AG08395 (cell line): ENCODE measurements at places on chromosomes 11 and 22.

DNA sequence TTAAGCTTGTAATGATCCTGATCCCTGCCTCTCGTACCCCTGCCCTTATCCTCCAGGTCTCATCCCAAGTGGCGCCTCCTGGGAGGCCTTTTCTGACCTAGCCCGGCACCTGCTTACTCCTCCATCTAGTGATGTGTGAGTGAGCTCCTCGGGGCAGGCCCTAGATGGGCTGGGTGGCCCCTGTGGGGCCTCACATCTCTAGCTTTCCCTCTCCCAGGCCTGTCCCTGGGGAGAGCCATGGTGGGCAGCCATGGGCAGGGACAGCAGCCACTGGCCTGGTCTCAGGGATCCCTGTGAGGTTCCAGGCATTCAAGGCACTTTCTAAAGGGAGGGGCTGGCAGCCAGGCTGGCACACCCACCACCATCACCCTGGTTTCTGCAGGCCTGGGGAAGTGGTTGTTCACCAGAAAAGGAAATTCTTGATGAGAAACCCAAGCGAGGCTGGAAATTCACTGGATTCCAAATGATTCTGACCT lies 27.9 kb downstream of the GNAZ start:
- DNase-seq = no peak

- DNase-seq = peak; percentile 57
Measured at GRCh38 chr11:57514538-57515331, 767 bp downstream of the SLC43A1 start.

DNA sequence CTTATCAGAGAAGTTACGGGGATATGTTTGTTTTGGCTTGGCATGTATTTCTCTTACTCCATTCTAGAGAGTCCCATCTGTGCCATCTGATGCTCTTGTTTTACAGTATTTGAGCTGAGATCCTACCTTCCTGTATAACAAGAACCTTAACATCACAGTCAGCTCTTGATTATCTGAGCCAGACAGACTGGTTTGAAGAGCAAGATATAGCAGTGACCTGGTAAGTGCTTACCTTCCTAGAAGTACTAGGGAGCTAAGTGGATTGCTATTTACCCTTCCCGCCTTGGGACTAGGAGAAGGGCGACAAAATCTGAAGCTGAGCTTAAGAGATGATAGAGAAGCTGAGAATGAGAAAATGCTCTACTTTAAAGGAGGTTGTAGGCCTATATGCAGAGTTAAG lies 235.3 kb downstream of the CSNK2A3 start:
- no peak for DNase-seq

GRCh38 chr11:57477507-57478189 lies 17.3 kb downstream of the RTN4RL2 start:
- no peak for DNase-seq

- DNase-seq = no peak
Measured at GRCh38 chr11:108886005-108886659, 221.3 kb downstream of the DDX10 start.

- DNase-seq = no peak
Measured at GRCh38 chr11:32833921-32834320, 4.2 kb downstream of the PRRG4 start.

GRCh38 chr11:60363542-60364470 lies 14.5 kb upstream of the MS4A7 start:
- peak; percentile 53 for DNase-seq

DNA sequence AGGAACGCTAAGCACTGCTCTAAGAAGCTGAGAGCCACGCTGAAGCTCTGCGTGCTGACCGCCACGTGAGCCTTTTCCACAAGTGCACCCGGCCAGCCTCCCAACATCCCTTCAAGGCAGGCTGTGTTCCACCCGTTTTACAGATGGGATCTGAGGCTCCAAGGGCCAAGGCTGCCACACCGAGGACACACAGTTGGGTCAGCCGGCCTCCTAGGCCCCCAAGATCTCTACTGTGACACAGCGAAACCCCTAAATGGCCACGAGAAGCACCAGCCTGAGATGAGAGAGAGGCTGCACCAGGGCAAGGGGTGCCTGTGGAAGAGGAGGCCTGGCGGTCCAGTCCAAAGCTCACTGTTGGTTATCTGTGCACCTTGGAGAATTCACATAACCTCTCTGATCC lies 11.8 kb upstream of the CD5 start:
- DNase-seq = no peak

DNA sequence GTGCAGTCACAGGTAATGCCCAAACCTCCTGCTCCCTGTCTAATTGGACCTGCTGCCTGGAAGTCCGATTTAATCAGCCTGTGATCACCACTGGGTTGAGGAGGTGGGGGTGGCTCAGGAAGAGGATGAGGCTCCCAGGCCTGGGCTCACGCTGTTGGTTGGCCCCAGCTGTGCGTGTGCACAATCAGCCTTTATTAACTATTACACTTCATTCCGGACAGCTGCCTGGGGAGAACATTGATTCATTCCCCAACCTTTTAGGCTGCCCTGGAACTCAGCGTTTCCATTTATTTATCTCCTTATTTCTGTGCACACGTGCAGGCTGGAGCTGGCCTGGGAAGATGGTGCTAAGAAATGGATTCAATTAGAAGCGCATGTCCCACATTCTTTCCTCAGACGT lies 123.4 kb downstream of the DSCAML1 start:
- no peak for DNase-seq

GRCh38 chr11:66956689-66957290 lies 1.4 kb downstream of the PC start:
- DNase-seq = no peak

- DNase-seq = no peak
Measured at GRCh38 chr11:117866526-117866925, 9.9 kb downstream of the FXYD6 start.

DNA sequence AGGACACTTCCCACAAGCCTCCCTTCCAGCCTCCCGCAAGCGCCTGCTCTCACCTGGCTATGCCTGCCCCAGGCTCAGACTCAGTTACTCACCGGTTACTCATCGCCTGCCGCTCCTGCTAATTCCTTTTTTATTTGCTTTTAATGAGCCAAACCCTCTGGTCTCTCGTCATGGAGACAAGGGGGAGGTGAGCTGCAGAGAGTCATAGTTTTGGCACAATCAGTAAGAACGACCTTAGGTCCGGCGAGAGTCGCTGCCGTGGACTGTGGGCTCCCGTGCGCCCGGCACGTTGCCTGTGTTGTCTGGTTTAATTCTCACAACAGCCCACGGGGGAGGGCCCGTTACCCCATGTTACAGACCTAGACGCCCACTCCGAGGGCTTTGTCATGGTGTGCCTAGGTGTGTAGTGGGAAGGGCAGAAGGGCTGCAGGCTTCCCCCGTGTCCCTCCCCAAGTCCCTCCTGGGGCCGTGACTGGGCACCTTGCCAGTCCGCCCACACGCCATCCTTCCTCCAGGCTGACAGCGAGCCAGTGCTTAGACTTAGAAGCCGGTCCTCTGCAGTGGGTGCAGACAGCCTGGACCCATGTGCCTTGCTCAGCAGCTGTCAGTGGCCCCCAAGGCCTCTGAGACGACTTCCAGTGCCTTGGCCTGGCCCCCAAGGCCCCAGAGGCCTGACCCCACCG lies 42.2 kb downstream of the WNT7B start:
- DNase-seq = peak; percentile 83

- no peak for DNase-seq
Measured at GRCh38 chr11:125372088-125372487, 124.0 kb downstream of the FEZ1 start.

DNA sequence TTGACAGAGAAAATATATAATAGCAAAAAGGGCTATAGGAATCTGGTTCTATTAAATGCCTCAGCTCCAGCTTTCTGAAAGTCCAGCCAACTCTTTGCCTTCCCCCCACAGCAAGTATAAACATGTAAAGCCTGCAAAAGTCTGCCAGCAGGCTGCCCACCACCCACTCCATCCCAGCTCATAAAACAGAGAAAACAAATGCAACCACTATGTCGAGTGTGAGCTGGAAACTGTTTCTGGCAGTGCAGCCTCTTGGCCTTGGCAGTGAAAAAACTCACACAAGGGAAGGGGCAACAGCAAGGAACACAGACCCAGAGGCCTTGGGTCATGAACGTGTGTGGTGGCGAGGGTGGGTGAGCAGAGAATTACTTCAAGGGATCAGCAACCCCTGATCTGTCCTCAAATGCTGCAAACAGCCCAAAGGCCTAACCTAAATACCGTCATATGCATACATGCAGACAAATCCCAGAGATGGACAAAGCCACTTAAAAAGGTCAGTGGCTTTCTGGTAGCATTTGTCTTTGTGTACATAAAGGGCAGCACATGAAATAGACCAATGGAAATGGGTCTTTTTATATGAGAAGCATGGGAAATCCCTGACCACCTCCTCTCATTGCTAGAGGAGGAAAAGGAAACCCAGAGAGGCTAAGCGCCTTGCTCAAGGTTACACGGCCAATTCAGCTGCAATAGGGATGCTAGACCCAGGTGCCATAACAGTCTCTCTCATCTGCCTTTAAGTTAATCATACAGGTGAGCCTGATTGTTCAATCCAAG lies 74.8 kb downstream of the NAT10 start:
- no peak for DNase-seq

- DNase-seq = peak; percentile 32
Measured at GRCh38 chr22:21951931-21952465, 650 bp downstream of the PPM1F start.

DNA sequence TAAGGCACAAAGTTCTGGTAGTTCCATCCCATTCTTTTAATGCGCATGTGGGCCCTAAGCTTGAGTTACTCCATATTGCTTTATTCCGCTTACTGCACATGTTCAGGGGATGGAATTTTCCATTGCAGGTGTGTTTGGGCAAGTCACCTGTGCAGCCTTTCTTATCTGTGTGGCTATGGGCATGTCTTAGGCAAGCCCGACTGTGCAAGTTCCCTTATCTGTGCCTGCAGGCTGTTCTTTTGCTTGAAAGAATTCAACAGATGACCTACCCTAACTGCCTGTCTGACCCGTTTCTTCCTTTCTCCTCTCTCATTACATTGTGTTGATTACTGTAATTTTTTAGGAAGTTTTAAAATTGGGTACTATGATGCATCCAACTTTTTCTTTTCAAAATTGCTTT lies 363.6 kb downstream of the TTC28 start:
- no peak for DNase-seq

- DNase-seq = no peak
Measured at GRCh38 chr11:82719361-82720105, 14.1 kb downstream of the FAM181B start.

DNA sequence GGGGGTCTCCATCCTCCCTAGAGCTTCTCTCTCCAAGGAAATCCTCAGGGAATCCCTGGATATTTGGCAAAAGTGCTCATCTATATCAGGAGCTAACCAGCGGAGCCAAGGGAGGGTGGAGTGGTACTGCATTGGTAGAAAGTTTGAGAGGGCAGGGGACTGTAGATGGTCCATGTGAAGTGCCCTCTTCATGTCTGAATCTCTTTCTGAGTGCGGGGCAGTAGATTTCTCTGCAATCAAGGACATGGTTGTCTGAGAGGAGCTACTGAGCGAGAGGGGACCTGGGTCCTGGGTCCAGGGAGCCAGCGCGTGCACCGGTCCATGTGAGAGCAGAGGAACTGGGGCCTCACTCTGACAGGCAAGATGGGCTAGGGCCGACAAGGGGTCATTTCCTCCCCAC lies 701 bp downstream of the DIXDC1 start:
- no peak for DNase-seq

DNA sequence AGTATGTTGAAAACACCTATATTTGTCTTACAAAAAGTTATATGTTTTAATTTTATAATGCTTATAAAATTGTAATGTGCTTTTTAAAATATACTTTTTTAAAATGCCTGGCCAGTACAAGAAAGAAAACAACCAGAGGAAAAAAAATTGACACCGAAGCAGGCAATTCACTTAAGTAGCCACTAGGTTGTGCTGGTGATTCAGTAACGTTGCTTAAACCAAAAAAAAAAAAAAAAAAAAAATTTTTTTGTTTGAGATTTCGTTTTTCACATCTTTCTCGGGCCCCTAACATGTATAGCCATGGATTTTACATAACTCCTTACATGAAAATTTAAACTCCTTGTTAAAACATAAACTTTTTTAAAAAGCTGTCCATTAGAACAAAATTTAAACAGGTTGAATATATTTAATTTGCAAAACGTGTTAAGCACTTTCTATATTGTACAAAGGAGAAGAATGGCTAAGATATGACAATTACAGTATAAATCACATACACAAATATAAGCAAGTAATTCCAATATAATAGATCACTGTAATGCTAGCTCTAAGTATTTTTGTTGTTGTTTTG lies 9.2 kb downstream of the OR8B4 start:
- no peak for DNase-seq

DNA sequence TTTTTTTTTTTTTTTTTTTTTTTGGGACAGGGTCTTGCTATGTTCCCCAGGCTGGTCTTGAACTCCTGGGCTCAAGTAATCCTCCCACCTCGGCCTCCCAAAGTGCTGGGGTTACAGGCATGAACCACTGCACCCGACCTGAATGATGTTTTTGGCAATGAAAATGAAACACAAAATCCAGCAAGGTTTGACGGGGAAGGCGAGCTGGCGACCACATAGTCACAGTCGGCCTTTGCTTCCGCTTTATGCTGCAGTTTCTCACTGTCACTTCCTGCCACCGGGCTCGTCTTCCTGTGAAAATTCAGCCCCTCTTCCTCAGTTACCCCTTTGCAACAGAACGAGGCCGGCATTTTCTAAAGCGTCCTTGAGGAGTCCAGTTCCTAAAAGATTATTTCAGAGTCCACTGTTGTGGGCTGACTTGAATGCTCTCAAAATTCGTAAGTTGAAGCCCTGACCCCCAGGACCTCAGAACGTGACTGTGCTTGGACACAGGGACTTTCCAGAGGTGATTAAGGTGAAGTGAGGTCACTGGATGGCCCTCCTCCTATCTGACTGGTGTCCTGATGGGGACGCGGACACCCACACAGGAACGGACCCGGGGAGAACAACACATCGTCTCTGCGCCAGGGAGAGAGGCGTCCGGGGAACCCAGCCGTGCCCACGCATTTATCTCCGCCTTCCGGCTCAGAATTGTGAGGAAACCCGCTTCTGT lies 2.9 kb upstream of the BID start:
- DNase-seq = no peak

GRCh38 chr22:29625090-29625825 lies 21.8 kb downstream of the NF2 start:
- peak; percentile 65 for DNase-seq

DNA sequence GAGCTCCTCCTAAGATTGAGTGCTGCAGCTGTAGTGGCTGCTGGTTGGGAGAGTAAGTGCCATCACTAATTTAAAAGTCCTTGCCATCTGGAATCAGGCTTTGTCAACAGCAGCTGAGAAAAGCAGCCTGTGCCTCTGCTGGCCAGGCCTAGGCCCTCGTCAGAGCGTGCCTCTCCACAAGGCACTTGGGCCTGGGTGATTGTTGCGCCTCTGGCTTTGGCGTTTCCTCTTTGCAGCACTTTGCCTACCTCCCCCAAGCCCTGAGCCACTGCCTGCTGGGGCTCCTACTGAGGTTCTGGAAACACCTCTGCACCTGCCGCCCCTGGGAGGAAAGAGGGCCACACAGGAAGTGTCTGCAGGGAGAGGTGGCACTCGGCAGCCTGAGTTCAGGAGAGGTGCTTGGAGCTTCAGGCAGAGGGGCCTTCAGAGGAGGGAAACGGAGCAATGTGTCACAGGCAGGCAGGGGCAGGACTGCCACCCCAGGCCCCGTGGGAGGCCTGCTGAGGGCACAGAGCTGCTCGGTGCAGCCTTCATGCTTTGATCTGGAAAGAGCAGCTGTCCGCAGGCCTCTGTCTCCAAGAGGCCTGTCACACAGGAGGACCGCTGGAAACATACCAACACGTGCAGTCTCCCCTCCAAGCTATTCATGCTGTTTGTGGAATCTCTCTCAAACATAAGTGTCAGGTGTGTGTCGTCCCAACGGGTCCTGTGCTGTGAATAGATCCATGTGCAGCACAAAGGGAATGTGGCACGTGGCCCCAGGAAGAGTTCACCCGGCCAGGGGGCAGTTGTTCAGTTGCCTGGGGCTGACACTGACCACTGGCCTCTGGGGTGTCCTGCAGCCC lies 61.5 kb upstream of the EMID1 start:
- no peak for DNase-seq
